ENCODE measurements at places on chromosomes 6 and 20.

DNA sequence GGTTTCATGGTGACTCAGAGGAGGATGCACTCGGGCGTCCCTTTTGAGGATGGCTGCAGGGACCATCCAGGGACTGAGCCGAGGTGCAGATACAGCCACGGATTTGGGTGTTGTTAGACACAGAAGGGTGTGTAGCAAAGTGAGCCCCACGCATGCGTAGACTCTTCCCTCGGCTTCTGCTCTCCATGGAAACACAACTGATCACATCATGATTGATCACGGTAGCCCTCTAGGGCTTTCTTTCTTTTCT is 606 bp upstream of the ULBP1 start:
- peak; percentile 58 for DNase-seq

GRCh38 chr6:35651244-35651643 is 37.5 kb downstream of the FKBP5 start:
- no peak for DNase-seq

- no peak for DNase-seq
Observed at GRCh38 chr6:138520463-138520862, 21.2 kb upstream of the NHSL1 start.

DNA sequence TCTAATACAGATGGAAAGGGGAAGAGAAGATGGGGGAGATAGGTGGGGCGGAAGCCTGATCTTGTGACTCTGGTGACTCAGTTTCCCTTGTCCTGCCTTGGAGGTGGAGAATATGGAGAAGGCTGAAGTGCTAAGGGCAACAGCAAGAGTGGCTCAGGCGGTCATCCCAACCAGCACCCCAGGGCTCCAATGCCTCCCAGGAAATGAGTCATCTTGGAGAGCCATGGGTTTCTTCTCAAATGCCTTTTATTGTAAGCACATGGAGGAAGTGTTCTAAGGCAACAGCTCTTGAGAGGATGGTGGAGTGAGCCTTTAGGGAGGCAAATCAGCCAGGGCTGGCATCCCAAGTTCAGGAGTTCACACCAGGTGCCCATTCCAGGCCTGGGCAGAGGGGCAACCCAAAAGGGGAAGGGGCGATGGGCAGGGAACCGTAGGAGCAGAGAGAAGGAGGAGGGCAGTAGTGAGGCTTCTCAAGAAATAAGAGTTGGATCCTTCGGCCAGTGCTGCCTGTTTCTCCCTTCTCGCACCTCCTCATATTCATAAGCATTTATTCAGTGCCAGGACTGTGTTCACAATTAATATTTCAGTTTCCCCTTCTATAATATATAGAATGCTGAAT is 13.2 kb upstream of the AHCY start:
- DNase-seq = no peak

DNA sequence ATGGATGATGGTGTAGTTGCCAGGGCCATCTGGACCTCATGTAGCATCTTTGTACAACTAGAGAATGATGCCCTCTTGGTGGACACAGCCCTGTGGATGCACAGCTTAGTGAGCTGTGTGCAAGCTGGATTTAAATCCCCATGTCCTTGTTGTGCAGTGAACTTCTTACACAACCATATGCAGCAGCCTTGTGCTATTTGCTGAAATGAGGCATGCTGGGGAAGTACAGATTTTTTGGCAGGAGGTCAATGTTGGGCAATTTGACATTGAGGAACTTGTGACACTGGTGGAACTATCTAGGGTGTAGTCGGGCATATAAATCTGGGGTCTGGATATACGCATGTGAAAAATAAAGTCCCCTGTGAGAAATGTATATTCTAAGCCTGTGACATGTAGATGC is 5.8 kb upstream of the CDC5L start:
- DNase-seq = no peak

GRCh38 chr20:34461779-34462087 is 54.5 kb upstream of the DYNLRB1 start:
- no peak for DNase-seq

- no peak for DNase-seq
Observed at GRCh38 chr6:11432713-11433450, 104.7 kb upstream of the TMEM170B start.

- no peak for DNase-seq
Observed at GRCh38 chr20:19835533-19836222, 77.6 kb downstream of the RIN2 start.

DNA sequence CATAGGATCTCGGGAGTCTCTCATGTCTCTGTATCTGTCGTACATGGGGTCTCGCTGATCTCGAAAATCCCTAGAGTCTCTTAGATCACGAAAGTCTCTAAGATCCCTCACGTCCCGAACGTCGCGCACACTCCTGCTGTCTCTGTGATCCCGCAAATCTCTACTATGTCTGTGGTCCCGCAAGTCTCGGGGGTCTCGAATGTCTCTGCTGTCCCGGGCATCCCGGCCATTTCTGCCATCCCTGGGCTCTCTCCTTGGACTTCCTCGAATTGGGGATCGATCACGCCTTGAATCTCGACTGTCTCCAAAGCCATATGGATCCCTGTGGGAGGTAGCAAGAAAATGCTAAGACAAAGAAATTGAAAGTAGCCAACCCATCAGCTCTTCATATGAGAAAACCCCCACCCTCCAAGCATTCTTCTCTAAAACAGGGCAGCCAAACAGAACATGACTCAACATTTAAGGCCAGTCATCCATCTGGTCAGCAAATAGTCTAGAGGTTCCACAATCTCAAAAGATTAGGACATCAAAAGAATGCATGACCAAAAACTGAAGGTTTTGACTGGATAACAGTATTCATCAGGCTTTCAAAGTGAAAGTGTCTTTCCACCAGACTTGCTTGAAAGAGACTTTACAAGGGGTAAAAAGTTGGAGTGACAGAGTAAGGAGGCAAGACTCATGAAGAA is 19.4 kb downstream of the NCOA5 start:
- DNase-seq = no peak

DNA sequence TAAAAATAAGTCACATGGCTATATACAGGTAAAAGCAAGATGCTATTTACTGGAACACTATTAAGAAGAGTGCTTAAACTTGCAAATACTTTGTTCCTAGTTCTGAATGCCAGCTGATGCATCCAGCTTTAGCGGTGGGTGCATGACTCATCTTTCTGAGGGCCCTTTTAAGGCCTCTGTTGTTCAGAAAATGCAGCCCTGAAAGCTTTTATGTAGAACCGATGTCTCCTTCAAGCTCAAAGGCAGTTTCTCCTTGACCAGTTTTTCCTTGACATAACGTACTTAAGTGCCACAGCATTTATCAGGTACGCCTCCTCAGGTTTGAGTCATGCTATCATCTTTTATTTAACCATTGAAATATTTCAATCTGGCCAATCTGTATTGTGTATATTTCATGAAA is 82.8 kb downstream of the MLIP start:
- no peak for DNase-seq

- peak; percentile 98 for DNase-seq
Observed at GRCh38 chr20:35541783-35542662, at the start of gene ERGIC3. ERGIC3 (plus strand) TSS chr20:35542078; CDS start chr20:35542098, 20 bp downstream.

GRCh38 chr20:62603021-62603906 is 39.0 kb upstream of the SLCO4A1 start:
- DNase-seq = peak; percentile 40

DNA sequence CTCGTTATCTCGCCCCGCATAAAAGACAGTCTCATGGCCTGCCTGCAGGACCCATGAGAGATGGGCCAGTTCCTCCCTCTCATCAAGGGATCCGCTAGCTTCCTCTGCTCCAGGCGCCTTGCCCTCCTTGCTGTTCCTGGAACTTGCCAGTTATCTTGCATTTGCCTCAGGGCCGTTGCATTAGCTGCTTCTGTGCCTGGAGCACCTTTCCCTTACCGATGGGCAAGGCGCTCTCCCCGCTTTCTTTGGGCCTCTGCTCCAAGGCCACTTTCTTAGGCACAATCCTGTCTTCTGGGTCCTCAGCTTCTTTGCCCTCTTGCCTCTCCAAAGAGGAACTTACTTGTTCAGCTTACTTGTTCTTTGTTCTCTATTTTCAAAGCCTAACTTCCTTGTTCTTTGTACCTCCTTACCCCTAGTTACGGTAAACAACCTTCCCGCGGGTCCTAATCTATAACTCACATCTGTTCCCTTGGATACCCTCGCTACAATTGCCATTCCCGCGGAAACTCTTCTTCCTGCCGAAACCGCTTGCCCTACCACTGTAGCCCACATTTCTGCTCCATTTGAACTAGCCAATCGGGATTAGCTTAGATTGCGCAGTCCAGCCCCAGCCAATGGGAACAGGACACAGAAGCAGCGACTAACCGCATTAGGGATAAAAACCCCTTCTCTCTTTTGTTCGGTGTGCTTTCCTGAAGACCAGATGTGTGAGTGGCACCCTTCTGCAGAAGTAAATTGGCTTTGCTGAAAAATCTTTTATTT is 887 bp upstream of the NSFL1C start:
- no peak for DNase-seq

DNA sequence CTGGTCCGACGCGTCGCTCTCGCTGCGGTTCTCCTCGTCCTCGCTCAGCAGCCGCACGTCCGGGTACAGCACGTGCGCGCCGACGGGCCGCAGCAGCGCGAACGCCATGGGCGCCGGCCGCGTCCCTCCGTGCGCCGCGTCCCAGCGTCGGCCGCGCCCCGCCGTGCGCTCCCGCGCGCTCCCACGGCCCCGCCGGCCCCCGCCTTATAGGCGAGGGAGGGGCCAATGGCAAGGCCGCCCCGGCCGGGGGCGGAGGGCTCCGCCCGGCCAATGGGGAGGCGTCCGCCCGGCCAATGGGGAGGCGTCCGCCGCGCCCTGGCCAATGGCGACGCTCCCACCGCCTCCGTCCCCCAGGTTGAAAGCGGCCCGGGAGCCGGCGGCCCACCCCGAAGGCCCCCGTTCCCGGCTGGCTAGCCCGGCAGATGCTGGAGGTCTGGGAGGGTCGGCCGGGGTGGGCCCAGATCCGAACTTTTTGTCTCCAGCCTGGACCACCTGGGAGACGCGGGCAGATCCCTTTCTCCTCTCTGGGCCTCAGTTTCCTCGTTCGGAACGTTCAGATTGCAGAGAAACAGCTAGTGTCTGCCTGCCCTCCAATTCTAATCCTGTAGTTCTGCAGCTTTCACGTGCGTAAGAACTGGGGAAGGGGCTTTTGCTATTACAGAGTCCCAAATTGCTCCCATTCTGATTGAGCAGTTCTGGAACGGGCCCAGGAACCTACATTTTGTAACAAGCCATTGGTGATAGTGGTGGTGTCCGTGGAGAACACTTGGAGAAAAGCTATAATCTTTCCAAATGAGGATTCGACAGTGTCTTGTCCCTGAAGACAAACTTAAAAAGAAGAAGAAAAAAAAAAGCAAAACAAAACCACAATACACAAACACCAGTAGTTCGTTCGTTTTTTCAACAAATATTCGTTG is at the start of gene TCF15:
TSS of gene TCF15 (minus strand) at position 180 of the 917 bp plus-strand sequence. CDS start at position 108, 72 bp downstream.
- DNase-seq = no peak

DNA sequence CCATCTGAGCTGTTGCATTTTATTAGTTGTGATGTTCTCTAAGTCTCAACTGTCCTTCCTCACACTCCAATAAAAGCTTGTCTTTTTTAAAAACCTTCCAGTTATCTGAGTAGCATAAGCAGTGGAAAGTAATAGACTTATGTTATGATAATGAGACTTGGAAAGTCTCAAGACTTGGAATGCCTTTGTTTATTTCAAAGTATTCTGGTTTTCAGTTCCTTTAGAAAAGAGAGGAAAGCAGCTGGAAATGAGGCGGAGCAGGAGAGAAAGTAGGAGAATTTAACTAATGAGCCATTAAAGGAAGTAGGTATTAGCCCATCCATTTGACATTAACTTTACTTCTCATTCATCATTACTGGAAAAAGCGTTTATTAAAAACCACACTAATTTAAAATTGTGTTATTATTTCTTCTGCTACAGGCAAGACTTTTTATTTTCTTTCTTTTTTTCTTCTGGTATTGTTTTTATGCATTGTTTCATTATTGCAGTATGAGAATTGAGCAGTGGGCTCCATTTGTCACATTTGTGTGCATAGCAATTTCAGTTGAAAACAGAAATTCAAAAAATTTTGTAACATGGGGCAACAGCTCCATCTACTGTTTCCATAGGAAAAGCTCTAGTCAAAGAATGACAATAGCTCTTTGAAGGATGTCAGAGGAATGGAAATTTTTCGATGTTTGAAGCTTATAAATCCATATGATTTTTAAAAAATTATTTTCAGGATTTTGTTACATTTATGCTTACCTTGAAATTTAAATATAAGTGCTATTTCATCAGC is 194.8 kb downstream of the COL9A1 start:
- DNase-seq = no peak

GRCh38 chr20:63118303-63119120 is 97.4 kb downstream of the YTHDF1 start:
- no peak for DNase-seq

DNA sequence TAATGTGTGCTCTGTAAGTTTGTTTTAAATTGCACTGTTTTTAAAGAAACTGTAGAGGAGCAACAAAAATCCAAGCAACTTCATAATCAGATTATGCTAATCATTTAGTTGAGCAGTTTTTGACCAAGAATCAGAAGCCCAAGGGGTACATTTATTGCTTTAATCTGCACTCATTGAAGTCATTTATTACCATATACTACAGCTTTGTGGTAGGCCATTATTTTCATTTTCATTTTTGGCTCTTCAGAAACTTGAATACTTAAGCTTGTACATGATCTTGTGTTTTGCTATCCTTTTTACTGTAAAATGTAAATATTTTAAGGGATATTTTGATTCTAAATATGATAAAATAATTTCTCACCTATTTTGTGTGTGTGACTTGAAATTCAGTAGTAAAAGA is 78.5 kb downstream of the PHF3 start:
- no peak for DNase-seq

DNA sequence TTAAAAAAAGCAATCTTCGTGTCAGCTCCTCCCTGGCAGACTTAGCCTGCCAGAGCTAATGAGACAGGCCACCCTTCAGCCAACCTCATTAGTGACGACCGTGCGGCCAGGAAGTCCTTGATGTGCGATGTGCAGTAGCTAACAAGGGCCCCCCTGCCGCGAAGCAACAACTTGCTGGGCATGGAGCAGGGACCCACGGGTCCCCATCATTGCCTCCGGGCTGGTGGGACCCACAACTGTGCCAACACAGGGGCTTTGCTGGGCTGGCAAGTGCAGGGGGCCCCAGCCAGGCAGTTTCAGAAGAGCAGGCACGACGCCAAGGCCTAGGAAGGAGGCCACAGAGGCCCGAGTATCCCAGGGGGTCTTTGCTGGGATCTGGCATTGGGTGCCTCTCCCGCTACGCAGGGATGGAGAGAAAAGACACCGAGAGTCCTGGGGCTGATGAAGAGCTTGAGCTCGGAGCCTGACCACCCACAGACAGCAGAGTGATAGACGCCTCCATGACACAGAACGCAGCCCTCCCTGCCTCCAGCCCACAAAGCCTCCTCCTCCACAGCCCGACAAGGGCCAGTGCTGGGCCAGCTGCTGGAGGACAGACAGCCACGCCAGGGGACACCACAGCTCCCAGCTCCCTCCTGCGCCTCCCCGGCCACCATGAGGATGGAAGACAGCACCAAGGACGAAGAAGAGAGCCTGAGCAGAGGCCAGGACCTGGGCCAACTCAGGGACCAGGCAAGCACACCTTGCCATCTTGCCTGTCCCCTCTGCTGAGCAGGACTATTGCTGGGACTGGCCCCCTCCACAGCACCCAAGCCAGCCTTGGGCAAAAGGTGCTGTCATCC is 96.6 kb downstream of the YTHDF1 start:
- DNase-seq = no peak
